ENCODE measurements at places on chromosomes 16 and 17.
A peak's percentile ranks its signal among the peaks of the same experiment; 100 is the strongest.

- no peak for DNase-seq
These were observed 753 bp downstream of the SLC16A11 start for GRCh38 chr17:7043182-7043496.

GRCh38 chr16:87721622-87722585, 43.9 kb downstream of the KLHDC4 start:
- DNase-seq, result no peak

- no peak for DNase-seq
These were observed 259.0 kb upstream of the ZFHX3 start for GRCh38 chr16:73306901-73307413.

DNA sequence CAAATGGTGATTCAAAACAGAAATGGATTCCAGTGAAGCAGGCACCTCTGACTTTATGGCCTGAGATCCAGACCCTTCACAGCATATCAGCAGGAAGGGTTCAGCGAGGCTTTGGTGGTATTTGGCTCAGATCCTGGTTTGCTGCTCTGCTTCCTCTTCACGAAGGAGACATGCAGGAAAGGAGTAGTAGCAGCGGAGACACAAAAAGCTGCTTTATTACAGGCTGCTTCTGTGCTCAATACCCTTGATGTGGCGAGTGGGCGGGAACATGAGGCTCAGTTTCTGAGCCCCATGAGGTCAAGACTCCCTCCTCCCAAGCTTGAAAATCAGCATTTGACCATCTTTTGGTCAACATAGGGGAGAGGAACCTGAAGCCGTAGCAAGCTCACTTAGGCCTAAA, 213.3 kb upstream of the AXIN2 start:
- no peak for DNase-seq

GRCh38 chr17:65696739-65697394, 135.4 kb upstream of the AXIN2 start:
- no peak for DNase-seq

- DNase-seq, result no peak
These were observed 5.9 kb upstream of the LYZL6 start for GRCh38 chr17:35949401-35949800.

GRCh38 chr17:1300371-1300905, 21.0 kb downstream of the TRARG1 start:
- DNase-seq, result no peak

DNA sequence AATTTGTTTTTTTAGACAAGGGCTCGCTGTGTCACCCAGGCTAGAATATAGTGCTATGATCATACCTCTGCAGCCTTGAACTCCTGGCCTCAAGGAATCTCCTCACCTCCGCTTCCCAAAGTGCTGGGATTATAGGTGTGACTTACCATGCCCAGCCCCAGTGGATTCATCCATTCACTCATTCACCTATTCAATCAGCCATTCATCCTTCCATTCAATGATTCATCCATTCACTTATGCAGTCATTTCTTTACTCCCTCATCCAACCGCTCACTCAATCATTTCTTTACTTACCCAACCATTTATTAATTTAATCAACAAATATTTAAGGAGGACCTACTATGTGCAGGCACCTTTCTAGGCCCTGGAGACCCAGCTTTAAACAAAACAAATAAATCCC, 25.7 kb downstream of the DEXI start:
- no peak for DNase-seq

- DNase-seq, result no peak
These were observed 282.5 kb upstream of the SALL1 start for GRCh38 chr16:51433599-51433998.

- peak; percentile 50 for DNase-seq
These were observed 84.1 kb upstream of the TOB1 start for GRCh38 chr17:50949989-50950877.

- no peak for DNase-seq
These were observed 409.6 kb downstream of the NPIPA8 start for GRCh38 chr16:17926866-17927399.

- DNase-seq, result no peak
These were observed 43.6 kb upstream of the CACNG4 start for GRCh38 chr17:66920950-66921349.

DNA sequence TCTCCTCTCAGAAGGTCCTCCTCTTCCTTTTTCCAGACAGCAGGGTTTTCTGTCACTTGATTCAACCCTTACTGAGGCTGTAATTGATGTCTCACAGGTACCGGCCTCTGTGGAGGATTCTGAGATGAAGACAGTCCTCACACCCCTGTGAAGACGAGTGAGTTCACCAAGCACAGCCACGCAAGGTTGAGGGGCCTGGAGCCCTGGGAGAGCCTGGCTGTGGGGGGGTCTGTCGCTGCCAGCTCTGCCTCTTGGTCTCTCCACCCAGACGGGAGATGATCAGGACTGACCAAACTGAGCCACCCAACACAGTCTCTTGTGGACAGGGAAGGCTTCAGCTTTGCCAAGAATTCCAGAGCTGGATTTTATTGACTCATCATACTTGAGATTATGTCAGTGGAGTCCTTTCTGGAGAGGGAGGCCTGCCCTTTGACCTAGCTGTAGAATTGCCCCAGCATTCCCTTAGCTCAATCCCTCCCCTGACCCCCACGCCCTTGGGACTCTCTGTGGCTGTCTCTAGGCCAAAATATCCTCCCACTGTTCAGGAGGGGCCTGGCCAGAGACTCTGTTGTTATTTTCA, 51.1 kb upstream of the CRHR1 start:
- no peak for DNase-seq

- no peak for DNase-seq
These were observed 21.2 kb downstream of the CORO7 start for GRCh38 chr16:4395055-4395726.

- DNase-seq, result no peak
These were observed 395.5 kb downstream of the TMEM114 start for GRCh38 chr16:8194794-8195193.

- DNase-seq, result no peak
These were observed 5.3 kb downstream of the HS3ST3A1 start for GRCh38 chr17:13596241-13596923.

DNA sequence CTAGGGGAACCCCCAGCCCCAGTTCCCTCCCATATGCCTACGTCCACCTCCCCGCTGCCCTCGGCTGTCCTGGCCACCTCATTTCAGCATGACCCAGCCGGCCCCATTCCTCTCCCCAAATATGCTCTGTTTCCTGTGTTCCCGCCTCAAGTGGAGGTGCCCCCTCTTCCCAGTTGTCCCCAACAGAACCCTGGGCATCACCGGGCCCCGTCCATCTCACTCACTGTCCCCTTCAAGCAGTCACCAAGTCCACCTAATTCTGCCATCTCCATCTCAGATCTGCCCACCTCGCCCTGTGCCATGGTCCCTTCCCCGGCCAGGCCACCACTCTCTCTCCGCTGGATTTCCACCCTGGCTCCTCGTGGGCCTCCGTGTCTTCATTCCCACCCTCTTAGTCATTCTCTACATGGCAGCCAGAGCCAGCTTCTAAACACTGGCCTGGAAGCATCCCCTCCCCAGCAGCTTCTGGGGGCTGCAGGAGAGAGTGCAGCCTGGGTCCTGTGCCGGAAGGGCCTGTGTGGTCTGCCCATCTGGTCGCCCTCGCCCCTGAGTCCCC, 12.8 kb downstream of the CDK3 start:
- DNase-seq, result no peak

GRCh38 chr16:29007730-29008593, 23.1 kb downstream of the LAT start:
- no peak for DNase-seq

DNA sequence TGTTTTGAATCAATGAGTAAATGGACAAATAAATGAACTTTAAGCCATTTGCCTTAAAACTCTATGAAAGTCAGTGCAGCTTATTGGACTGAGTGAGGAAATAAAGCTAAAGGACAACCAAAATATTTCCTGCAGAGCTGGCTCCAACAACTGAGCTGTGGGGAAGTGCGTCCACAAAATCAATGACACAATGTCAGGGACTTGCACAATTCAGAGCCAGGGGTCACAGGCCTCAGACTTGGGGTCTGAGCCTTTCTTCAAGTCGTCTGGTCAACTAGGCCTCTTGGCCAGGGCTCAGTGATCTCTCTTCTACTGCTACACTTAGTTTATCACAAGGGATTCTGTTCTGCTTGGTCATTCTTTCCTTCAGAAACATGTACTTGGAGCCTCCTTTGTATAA, 26.2 kb upstream of the RHBDL3 start:
- no peak for DNase-seq

GRCh38 chr16:29925105-29925756, 795 bp downstream of the KCTD13 start:
- no peak for DNase-seq

DNA sequence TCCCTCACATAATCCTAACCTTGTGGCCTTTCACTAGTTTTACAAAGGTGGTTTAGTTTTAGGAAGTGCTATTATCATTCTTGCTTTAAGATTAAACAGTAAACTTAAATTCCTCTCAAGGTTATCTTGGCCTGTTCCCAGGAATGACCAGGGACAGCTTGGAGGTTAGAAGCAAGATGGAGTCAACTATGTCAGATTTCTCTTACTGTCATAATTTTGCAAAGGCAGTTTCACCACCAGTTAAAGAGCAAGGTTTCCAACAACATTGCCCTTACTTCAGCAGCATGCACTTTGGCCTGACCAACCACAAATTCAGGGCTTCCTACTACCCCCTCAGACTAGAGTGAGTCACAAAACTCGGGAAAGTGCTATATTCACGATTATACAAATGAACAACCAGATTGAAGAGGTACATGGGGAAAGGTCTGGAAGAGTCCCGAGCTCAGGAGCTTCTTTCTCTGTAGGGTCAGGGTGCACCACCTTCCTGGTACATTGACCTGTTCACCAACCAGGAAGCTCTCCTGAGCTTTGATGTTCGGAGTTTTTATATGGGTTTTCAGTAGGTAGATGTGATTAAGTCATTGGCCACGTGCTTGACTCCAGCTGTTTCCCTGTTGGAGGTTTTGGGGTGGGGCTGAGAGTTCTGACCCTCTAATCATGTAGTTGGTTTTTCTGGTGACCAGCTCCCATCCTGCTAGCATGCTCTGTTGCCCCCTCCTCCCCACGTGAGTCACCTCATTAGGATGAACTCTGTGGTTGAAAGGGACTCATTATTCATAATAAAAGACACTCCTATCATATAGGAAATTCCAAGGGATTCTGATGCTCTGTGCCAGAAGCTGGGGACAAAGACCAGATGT, 19.4 kb downstream of the RHOT1 start:
- DNase-seq, result no peak

GRCh38 chr17:1374431-1375177, 25.4 kb downstream of the YWHAE start:
- DNase-seq, result no peak

DNA sequence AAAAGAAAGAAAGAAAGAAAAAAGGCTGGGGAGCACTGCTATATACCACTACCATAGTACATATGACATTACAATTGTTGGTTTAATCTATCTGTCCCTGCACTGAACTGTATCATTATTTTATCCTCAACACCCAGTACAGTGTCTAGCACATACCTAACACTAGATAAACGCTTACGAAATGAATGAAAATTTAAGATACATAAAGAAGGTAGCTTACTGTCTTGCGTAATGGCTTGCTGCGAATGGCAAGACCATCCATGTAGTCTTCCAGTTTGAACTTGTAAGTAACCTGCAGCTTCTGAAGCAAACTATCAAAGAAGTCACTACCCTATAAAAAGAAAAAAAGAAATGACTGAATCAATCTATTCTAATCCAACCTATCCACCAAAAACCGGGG, 6.6 kb downstream of the SMG6 start:
- no peak for DNase-seq

DNA sequence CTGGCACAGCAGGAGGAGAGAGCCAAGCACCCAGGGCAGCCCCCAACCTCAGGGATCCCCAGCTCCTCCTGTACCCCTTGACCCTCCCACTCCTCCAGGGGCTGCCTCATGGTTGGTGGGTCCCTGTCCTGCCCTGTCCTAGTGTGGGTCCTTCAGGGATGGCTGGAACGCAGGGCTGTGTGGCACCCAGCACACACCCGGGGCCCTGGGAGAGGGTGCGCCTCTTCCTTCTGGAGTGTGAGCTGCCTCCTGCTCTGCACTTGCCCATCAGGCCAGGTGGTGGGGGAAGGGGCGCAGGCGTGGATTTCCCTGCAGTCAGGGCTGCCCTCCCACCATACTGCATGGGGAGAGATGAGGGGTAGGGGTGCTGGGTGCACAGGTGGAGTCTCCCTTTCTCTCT, 42.6 kb downstream of the SOCS1 start:
- no peak for DNase-seq
